ENCODE measurements at places on chromosomes 3 and 15.
A peak's percentile ranks its signal among the peaks of the same experiment; 100 is the strongest.

DNA sequence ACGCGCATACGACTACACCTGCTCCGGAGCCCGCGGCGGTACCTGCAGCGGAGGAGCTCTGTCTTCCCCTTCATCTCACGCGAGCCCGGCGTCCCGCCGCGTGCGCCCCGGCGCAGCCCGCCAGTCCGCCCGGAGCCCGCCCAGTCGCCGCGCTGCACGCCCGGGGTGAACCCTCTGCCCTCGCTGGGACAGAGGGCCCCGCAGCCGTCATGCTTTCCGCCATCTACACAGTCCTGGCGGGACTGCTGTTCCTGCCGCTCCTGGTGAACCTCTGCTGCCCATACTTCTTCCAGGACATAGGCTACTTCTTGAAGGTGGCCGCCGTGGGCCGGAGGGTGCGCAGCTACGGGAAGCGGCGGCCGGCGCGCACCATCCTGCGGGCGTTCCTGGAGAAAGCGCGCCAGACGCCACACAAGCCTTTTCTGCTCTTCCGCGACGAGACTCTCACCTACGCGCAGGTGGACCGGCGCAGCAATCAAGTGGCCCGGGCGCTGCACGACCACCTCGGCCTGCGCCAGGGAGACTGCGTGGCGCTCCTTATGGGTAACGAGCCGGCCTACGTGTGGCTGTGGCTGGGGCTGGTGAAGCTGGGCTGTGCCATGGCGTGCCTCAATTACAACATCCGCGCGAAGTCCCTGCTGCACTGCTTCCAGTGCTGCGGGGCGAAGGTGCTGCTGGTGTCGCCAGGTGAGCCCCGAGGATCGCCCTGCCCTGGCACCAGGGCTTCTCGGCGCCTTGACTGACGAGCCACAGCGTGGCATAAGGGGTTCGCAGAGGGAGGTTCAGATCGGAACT lies 420 bp downstream of the SLC27A2 start:
- peak; percentile 34 for DNase-seq

DNA sequence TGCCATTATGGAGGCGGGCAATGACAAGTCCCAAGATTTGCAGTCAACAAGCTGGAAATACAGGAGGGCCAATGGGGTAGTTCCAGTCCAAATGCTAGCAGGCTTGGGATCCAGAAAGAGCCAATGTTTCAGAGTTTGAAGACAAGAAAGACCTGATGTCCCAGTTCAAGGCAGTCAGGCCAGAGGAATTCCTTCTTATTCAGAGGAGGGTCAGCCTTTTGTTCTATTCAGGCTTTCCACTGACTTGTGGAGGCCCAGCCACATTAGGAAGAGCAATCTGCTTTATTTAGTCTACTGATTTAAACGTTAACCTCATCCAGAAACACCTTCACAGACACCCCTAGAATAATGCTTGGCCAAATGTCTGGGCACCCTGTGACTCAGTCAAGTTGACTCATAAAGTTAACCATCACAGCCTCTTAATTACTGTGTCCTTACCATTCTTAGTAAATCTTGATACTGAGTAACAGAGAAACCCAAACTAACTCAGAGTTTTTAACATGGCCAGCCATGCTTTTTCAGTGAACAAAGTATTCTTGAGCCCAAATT lies 50.9 kb upstream of the NPHP3 start:
- DNase-seq, result peak; percentile 19

DNA sequence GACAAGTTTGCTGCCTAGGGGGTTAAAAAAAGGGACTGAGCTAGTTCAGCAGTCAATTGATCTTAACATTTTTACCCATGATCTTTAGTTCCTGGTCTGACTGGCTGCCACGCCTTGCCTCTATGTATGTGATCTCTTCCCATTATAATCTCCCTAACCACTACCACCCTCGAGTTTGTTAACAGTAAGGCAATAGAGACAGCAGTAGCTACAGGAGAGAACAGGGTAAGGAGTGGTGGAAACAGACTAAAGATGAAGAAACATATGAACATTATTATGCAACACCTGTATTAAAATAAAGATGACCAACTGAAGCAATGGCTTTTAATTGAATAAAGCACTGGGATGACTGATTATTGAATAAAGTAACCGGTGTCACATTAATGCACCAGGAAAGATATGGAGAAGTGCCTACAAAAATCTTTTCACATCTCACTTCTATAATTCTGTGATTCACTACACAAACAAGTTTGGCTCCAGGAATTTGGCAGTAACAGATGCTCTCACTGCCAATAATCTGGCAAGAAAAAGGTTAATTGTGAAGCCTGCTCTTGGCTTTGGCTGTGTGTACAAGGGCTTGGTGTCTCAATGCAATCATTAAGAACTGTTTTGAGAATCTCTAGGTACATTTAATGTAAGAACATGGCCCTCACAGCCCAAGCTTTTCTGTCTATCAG lies 95.7 kb downstream of the HHLA2 start:
- peak; percentile 70 for DNase-seq

DNA sequence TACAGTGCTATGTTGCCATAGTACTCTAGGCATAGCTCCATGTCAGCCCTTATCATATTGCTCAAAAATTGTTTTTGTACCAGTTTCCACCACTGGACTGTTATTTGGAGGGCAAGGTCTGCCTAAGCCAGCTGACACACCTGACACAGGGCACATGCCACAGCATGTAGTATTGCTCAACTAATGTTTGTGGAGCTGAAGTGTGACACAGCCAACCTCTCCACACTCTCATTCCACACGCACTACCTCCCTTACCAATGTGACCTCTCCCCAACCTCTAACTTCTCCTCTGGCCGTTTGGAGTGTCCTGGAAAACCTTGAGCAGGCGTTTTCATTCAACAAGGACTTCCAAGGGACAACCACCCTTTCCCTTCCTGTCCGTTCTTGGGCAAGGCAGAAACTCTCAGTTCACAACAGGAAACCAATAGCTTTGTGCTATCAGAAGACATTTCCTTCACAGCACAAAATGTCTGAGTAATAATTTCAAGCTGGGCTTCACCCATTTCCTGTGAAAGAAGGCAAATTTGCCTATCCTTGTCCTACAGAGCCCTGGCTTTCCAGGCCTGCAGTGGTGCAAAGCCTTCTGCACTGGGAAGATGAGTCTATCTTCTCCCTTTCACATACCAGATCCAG lies 38.4 kb downstream of the TLNRD1 start:
- DNase-seq, result no peak

- DNase-seq, result peak; percentile 45
Measured at GRCh38 chr15:74320352-74321247, 46.8 kb downstream of the CYP11A1 start.

Measured in astrocyte of the spinal cord (primary cell).